ENCODE measurements at places on chromosomes 4 and X.

DNA sequence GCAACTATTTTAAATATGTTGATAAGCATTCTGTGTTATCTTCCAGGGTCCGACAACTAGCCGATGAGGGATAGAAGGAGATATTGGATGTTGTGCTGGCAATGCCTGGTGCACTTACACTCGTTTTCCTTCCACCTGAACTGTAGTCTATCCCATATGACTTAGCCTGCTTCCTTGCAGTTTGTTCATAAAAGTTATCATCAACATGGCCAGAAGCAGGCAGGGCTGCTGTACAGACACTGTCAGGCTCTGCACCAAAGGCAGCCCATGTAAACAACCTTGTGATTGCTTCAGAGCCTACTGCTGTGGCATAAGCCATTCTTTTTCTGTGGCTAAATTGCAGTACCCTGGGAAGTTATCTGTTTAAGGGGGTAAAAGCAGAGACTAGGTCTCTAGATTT is 1.6 kb downstream of the MAPK10 start:
- no peak for DNase-seq

DNA sequence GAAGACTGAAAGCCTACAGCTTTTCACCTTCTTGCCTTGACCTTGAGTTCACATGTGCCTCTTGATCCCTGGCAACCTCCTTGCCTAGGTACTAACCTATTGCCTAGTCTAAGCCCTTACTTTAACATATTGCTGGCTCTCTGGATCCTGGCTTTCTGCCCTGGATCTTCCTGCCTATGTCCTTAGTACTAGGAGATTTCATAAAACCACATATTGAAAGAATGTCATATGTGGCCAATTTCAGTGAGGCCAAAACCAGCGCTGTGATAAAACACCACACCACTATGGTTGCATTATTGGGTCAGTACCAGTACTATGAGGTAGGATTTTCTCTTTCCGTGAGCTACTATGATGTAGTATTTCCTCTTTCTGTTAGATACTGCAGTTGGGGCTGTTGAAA is 80.4 kb downstream of the CT47B1 start:
- no peak for DNase-seq

DNA sequence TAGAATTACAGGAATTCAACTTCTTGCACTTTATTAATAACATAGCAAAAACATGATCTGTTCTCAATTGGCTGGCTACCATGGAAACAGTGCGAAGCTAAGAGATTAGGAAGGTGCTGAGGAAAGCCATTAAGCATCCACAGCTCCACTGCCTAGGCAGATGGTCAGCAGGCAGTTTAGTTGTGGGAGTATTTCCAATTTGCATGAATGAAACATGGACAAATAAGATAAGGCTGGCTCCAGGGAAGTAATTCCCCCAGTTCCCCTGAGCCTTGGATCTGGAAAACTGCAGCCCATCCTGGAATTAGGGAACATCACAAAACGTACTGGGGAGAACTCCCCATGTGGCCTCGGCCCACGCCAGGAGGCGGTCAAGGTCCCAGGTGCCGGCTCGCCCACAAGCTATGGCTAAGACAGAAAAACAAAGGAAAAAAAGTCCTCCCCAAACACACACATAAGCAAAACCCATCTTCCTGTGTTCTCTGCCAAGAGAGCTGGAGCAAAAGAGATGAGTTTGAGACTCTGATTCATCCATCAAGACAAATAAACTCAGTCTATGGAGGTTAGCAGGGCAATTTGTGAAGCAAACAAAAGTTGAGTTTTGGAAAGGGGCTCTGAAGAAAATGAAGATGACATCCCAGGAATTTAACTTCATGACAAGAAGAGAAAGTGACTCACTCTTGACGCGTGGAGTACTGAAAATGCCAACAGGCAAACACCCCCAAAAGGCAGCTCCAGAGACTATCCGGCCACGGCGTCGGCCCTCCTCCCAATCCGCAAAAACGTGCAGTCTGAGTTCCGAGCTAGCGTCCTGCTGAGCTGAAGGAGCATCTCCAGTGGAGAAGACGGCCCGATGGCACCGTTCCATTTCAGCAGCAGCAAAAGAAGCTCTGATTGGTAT is 45.1 kb downstream of the IGFBP7 start:
- no peak for DNase-seq

DNA sequence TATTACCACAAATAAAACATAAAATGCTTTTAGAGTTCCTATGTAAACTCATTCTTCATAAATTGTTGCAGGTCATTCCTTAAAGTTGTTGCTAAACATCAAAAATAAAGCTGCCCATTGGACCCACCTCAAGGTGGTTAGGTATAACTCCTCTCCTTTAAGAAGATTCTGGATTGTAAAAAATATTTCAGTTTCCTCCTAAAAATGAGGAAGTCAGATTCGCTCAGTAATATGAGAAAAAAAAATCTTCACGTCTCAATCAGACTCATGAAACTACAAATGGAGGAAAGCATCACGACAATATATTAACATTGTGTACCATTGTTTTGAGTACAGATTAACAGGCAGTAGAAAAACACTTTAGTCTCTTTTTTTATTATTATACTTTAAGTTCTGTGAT is 105.9 kb downstream of the DDX60 start:
- no peak for DNase-seq

DNA sequence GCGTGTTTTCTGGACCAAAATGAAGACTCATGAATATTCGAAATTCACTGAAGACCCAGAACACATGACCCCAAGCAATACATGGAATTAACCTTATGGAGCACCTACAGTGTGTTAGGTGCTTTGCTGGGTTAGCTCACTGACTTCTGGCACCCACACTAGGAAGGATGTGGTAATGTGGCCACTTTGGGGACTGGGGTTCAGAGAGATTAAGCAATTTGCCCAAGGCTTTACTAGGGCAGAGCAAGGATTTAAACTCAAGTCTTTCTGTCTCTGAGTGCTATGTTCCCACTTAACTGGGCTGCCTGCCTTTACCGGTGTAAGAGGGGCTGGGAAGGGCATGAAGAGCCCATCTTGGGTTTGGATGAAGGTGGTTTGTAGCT is 162.0 kb upstream of the ATP6AP2 start:
- DNase-seq, result peak; percentile 50

GRCh38 chr4:173159791-173160190 is 8.8 kb upstream of the GALNT7 start:
- no peak for DNase-seq

- DNase-seq, result peak; percentile 28
Measured at GRCh38 chr4:170259631-170260153, 169.9 kb upstream of the AADAT start.

- no peak for DNase-seq
Measured at GRCh38 chr4:184413261-184414046, 60.9 kb downstream of the IRF2 start.

- DNase-seq, result no peak
Measured at GRCh38 chr4:101135371-101136010, 211.8 kb downstream of the PPP3CA start.

GRCh38 chrX:13048280-13048679 is 3.9 kb upstream of the FAM9C start:
- no peak for DNase-seq

DNA sequence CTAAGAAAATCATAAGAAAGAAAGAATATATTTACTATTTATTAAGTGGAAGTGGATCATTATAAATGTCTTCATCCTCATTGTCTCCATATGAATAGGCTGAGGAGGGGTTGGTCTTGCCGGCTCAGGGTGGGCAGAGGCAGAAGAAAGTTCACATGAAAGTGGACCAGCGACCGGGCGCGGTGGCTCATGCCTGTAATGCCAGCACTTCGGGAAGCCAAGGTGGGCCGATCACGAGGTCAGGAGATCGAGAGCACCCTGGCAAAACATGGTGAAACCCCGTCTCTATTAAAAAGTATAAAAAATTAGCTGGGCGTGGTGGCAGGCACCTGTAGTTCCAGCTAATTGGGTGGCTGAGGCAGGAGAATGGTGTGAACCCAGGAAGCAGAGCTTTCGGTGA is 1145.4 kb downstream of the STIM2 start:
- DNase-seq, result no peak

DNA sequence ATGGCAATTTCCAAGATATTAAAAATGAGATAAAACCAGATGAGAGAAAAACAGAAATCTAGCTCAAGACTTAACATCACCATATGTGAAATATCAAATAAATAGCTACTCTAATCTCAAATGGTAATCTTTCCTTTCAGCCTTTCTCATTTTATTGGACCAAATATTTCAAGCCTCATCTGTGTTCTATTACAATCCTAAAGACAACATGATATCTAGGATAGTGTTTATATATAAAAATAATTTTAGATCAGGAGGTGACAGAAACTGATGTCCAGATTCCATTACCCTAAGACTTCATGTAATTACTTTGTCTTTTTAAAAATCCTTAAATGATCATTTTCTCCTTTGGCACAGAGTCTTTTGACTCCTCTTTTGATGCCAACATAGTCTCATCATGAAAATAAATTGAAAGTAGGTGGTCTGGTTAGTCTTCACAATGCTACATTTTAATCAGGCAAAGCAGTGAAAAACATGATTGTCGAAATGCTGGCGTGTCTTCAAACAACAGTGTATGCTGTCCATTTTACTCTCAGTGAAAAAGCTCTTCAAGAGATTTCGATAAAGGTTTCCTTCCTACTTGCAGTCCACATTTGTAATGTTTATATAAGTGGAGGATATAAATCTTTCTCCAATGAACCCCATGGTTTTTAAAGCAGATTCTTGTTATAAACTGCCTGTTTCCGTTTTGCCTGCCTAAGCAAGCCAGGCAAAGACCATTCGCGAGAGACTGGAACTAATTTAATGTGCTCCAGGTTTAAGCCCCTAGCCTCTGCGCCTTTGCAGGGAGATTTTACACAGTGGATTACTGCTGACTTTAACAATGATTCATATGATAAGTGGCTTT is 169.8 kb downstream of the SCFD2 start:
- DNase-seq, result no peak

GRCh38 chr4:161816958-161817357 is 346.8 kb downstream of the FSTL5 start:
- no peak for DNase-seq

DNA sequence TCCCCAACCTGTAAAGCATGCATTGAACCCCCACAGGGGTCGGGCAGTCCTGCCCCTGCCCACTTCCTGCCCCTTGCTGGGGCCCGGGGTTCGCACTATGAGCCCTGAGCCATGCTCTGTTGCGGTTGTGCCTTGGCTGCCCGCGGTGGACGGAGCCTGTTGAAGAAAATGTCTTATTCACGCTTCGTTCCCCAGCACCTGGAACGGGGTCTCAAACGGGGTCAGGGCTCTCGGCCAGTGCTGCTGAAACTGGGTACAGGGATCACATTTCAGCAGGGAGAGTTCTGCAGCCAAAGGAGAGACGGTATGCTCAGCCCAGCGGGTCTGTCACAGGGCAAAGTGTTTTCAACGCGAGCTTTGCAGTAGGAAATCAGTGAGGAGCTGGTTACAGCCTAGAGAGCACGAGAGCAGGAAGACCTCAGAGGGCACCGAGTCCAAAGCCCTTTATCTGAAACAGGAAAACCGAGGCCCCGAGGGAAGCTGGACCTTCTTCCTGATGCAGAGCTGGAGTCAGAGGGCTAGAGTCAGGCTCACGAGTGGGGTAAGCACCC is 46.3 kb upstream of the AFAP1 start:
- no peak for DNase-seq

- no peak for DNase-seq
Measured at GRCh38 chr4:66014146-66014765, 344.0 kb upstream of the EPHA5 start.

GRCh38 chrX:68072041-68072440 is 361.3 kb downstream of the OPHN1 start:
- DNase-seq, result no peak

DNA sequence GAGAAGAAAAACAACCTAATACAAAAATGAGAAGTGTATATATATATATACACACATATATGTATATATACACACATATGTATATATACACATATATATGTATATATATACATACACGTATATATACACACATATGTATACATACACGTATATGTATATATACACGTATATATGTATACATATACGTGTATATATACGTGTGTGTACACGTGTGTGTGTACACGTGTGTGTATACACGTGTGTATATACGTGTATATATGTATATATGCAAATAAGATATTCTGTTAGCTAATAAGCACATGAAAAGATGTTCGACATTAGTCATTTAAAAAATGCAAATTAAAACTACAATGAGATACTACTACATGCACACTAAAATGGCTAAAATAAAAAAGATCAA is 92.7 kb upstream of the MAGEA10 start:
- DNase-seq, result no peak

GRCh38 chr4:73653695-73654106 is 33.5 kb upstream of the RASSF6 start:
- peak; percentile 27 for DNase-seq

GRCh38 chr4:176448761-176449160 is 129.0 kb downstream of the SPCS3 start:
- no peak for DNase-seq

- DNase-seq, result no peak
Measured at GRCh38 chr4:171602638-171603355, 210.4 kb upstream of the GALNTL6 start.

GRCh38 chr4:152510349-152511147 is 25.3 kb downstream of the FBXW7 start:
- DNase-seq, result no peak

DNA sequence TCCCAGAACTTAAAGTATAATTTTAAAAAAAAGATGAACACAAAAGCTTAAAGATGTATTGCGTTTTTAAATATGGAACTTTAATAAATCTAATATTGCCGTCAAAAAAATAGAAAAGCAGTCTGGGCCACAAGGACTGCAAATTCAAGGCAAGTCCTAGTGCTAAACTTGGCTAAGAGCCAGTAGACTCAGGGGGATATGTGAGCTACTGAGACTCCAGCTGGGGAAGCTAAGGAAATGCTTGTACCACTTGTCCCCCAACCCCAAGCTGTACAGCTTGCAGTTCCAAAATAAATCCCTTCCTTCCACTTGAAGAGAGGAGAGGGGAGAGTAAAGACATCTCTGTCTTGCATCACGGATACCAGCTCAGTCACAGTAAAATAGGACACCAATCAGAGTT is 290.8 kb upstream of the FGF13 start:
- no peak for DNase-seq
